ENCODE measurements at places on chromosomes 5 and 9. TPM values are rescaled to one million over a fixed set of nuclear protein-coding genes. Genes with fewer than 3 reads are reported as not detected.

The PCSK1 gene
- 0.10 TPM for polyA plus RNA-seq

The PROB1 gene
- 0.56 TPM for polyA plus RNA-seq

The ROPN1L gene
- polyA plus RNA-seq = 0.89 TPM

The TUSC1 gene
- polyA plus RNA-seq = 19.5 TPM

The LHX3 gene
- polyA plus RNA-seq = not detected

The PRRC1 gene
- 90.7 TPM for polyA plus RNA-seq

The TSC1 gene
- 48.3 TPM for polyA plus RNA-seq

The RALGPS1 gene
- polyA plus RNA-seq = 27.6 TPM

The DCAF12 gene
- polyA plus RNA-seq = 66.2 TPM

The PCDHA1 gene
- polyA plus RNA-seq = 0.06 TPM

The MARCOL gene
- not detected for polyA plus RNA-seq

The SVEP1 gene
- 35.8 TPM for polyA plus RNA-seq

The TAF1L gene
- 0.10 TPM for polyA plus RNA-seq

The SPIN1 gene
- 193 TPM for polyA plus RNA-seq

The GALNT12 gene
- 11.4 TPM for polyA plus RNA-seq

The SLC6A18 gene
- 1.2 TPM for polyA plus RNA-seq

The BAAT gene
- 0.07 TPM for polyA plus RNA-seq

The SPATA31E1 gene
- not detected for polyA plus RNA-seq

The WDR38 gene
- polyA plus RNA-seq = 0.27 TPM

The PCDHGA8 gene
- 0.40 TPM for polyA plus RNA-seq

The LCN15 gene
- polyA plus RNA-seq = 0.07 TPM

The TPPP gene
- polyA plus RNA-seq = 3.4 TPM

The ENG gene
- 84.7 TPM for polyA plus RNA-seq

The ABO gene
- 10.6 TPM for polyA plus RNA-seq

The WNT8A gene
- polyA plus RNA-seq = 0.29 TPM

The CAMK2A gene
- 3.9 TPM for polyA plus RNA-seq

The ADAMTS12 gene
- polyA plus RNA-seq = 16.1 TPM

The FOXD4L6 gene
- not detected for polyA plus RNA-seq

The PURA gene
- 13.2 TPM for polyA plus RNA-seq

The NR2F1 gene
- 235 TPM for polyA plus RNA-seq

The IFNB1 gene
- not detected for polyA plus RNA-seq

The PLAC8L1 gene
- polyA plus RNA-seq = 0.66 TPM

All from left renal pelvis (tissue), 4 donors.